SK-N-MC (cell line): ENCODE measurements at places on chromosomes 5 and 9.

DNA sequence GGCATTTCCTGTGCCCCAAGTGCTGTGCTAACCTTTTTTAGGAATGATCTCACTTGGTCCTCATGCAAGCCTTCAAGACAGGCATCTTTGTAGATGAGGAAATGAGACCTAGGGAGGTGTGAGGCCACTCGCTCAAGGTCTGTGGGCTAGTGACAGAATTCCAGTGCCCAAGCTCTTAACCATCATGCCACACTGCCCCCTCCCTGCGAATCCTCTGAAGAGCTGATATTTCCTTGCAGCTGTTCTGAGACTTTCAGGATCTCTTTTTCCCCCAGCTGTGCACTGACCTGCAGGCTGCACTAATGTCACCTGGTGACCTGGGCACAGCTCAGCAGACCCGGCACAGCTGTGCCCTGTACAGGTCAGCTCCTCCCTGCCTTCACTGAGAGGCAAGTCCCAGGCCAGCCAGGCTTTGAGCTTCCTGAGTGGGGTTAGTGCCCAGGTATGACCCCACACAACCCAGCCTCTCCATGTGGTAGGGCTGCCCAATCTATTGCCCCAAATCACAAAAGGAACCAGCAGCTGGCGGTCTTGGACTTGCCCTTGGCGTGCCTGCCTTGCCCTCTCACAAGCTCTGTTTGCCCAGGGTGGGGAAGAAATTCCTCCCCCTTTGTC is 32.7 kb downstream of the MORN5 start:
- no peak for DNase-seq

DNA sequence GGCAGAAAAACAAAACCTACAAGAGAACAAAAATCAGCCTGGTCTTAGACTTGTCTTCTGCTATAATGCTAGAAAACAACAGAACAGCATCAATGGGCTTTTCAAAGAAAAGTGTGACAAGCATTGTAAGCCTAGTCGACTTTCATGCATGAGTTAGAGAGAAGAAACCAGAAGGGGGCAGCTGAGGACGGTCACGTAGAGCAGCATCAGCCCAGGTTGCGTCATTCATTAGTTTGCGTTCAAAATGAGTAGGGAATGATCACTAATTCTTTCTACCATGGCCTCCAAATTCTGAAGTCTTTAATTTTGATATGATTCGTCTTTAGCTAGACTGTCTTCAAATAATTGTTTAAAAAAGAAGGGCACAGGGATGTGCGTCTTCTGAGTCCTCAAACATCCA is 4.7 kb upstream of the ISCA1 start:
- no peak for DNase-seq

- DNase-seq = no peak
Observed at GRCh38 chr5:155222393-155222792, 208.8 kb downstream of the KIF4B start.

- DNase-seq = no peak
Observed at GRCh38 chr9:127791085-127791484, 5.3 kb downstream of the CDK9 start.

DNA sequence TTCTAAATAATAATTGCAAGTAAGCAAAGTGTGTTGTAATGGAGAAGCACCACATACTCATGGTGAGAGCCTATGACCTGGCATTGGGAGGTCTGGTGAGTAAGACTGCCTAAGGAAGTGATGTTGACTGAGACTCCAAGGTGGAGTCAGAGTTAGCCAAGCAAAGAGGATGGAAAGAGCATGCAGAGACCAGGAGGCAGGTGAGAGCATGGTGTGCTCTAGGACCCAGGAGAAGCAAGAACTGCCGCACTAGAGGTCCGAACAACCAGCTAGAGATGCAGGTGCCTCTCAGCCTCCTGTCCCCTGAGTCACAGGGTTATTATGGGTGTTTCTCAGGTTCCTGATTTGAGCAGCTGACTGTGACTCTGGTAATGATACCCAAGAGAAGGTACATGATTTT is 27.3 kb downstream of the ANP32B start:
- no peak for DNase-seq

GRCh38 chr5:107365320-107366109 is 305.2 kb downstream of the EFNA5 start:
- DNase-seq = no peak

GRCh38 chr9:121399883-121400607 is 30.0 kb upstream of the STOM start:
- peak; percentile 72 for DNase-seq

DNA sequence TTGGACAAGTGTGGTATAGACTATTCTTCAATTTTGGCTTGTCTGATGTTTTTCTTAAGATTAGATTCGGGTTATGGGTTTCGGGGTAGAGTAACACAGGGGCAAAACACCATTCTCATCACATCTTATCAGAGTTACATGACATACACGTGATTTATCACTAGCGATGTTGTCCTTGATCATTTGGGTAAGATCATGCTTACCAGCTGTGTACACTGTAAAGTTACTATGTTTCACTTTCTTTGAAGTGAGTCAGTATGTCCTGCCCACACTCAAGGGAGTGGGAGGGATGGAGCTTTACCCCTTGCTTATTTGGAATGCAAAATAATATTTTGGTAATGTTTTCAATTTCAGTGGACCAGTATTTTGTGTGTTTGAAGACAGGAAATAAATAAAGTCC is 101.8 kb upstream of the TAF11L2 start:
- no peak for DNase-seq

DNA sequence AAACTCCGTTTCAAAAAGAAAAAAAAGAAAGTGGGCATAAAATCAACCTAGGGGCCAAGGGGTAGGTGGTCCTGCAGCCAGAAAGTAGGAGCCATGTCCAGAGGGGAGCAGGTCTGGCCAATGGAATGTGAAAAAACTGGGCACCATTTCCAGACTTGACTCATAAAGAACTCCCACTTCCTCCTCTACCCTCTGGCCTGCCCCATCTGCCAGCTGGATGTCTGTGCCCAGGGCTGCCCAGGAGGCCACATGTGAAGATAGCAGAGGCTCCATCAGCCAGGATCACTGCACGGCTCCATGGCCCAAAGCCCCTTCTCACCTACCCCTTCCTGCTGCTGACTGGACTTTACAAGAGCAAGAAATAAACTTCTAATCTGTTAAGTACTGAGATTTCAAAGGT is 42.1 kb upstream of the EEIG1 start:
- no peak for DNase-seq

GRCh38 chr5:59099270-59099994 is 516.6 kb downstream of the RAB3C start:
- DNase-seq = no peak

DNA sequence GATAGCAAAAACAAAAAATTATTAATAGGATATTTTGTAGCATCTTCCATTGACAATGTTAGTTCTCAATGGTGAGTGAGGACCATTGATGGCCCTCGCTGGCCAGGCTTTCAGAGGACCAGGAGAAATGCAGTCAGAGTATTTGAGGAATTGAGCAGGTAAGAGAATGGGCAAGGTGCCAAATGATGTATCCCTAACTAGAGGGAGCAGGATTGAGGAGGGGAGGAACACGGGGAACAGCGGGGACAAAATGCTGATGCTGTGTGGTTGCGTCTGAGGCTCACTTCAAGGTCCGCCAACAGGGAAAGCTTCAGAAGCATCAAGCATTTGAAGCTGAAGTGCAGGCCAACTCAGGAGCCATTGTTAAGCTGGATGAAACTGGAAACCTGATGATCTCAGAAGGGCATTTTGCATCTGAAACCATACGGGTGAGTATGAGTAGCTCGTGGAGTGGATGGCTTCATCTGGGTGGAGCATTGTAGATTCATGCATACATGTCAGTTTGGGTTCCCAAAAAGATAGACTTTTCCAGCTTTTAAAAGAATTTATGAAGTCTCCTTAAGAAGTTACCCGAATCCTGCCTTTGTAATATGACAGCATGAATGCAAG is 16.2 kb downstream of the SPTAN1 start:
- DNase-seq = no peak

GRCh38 chr9:133155156-133155555 is 8.6 kb downstream of the GBGT1 start:
- no peak for DNase-seq

DNA sequence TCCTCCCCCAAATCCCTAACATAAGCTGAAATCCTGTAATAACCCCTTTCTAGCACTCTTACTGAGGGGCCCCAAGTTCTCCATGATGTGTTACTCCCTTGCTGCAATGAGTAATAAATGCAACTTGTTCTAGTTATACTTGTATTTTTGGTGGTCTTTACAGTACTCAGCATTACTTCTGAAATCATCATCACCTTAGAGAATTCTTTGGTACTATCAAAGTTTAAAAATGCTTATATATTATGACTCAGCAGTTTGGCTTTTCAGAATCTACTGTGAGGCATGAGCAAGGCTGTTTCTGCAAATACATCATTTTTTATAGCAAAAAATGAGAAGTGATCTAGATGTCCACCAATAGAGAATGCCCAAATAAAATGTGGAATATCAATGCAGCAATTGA is 20.7 kb upstream of the ROPN1L start:
- DNase-seq = no peak

DNA sequence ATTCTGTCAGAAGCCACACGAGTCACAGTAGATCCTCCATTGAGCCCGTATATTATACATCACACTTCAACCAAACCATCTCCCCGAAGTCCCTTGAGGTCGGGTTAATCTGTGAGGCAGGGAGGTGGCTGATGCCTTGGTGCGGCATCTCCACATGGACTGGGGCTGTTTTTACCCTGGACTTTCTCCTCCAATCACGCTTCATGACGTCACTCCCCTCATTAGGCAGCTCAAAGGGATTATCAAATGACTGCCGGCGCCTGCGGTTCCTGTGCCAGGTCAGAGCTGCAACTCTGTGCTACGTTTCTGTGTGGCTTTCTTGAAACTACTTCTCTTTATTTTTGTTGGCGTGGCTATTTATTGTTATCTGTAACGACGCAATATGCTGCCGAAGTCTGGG is 53.7 kb downstream of the TMOD1 start:
- DNase-seq = no peak

- DNase-seq = no peak
Observed at GRCh38 chr9:85292261-85292660, 449.5 kb downstream of the AGTPBP1 start.

- peak; percentile 86 for DNase-seq
Observed at GRCh38 chr9:14923701-14924100, 13.5 kb upstream of the FREM1 start.
